Hematopoietic multipotent progenitor cell treated with erythropoietin and hydrocortisone succinate and interleukin-3 and kit ligand, for 4 days (in vitro differentiated cells): ENCODE measurements at places on chromosomes 6 and 20.

GRCh38 chr20:2663364-2663886 is 591 bp downstream of the IDH3B start:
- DNase-seq, result no peak

- no peak for DNase-seq
Measured at GRCh38 chr6:1251198-1252155, 60.4 kb upstream of the FOXQ1 start.

DNA sequence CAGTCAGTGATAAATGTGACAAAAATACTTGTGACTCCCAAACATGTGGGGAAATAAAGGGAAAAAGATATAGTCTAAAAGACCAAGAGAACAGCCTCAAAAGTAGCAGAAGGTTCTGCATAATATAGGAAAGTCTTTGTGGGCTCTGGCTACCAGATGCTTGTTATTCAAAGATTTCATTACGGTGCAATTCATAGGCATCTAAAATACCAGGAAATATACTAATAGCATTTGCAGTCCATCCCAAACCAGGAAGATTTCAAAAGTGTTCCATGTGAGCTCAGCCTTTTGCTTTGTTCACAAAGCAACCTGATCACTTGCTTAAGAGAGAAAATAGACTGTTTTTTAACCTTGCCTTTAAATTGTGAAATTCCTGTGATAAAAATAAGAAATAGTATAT is 506.7 kb upstream of the MARCKS start:
- no peak for DNase-seq

DNA sequence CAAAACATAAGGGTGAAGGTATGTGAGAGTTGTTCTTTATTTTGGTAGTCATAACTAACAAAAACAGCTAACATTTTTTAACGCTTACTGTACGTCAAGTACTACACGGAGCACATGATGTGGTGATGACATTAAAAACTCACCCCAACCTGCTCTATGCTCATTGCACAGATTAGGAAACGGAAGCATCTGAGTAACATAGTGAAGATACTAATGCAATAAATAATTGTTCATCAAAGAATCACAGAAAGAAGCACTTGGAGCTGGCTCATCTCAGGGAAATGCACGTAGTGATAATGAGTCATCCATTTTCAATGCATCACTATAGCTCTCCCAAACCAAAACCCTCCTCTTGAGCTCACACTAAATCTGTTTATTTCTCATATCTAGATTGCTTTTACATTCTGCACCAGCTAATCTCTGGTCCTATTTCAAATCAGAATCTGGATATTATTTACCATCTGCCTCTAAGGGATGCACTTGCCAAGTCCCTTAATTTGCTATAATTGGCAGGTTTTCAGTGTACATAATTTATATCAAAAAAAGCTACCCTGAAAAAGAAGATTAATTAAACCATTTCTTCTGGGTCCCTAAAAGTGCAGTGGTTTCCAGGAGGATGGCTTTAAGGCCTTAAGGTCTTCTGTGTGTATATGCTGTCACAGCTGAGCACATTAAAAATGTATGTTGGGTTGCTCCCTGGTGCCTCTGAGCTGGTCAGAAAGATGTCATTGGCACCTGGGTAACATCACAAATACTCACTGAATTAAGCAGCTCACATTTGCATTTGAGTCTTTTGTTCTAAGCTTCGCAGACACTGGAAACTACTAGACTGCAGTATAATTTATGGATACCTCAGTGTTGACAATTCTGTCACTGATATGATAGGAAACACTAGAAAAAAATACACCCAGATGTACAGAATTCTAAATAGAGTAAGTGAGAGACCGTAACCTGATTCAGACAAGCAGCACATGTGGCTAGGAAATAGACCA is 677.4 kb upstream of the CITED2 start:
- no peak for DNase-seq

GRCh38 chr6:121544691-121545090 is 109.2 kb downstream of the GJA1 start:
- no peak for DNase-seq

DNA sequence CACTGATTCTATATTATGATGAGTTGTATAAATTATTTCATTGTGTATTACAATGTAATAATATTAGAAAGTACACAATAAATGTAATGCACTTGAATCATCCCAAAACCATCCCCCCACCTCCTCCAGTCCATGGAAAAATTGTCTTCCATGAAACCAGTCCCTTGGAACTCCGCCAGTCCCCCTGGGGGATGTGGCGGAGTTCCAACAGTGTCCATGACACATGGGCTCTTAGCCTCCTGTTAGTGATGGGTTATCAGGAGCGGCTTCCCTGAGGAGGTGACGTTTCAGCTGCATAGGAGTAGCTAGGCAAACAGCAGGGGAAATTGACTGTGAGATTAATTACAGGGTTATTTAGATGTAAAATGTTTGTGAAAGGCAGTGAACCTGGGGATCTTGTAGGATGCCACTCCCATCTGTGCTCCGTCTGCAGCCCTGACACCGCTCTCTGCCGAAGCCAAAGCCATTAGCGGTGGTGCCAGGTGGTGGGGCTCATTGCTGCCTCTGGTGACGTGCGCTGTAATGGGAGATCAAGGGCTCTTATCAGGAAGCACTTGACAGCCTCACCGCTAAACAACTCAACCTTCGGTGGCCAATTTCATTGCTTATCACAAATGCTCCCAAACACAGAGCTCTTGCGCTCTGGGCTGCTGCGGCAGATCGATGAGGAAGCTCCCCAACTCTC is 81.6 kb upstream of the MC3R start:
- no peak for DNase-seq

- no peak for DNase-seq
Measured at GRCh38 chr6:1020133-1020532, 291.8 kb upstream of the FOXQ1 start.
